ENCODE measurements at places on chromosomes 11 and 22. TPM values are rescaled to one million over a fixed set of nuclear protein-coding genes. Genes with fewer than 3 reads are reported as not detected.

GRCh38 chr11:45025716-45026492 lies 75.2 kb upstream of the TP53I11 start:
- peaks cover 50% of the 10 kb centered on the region for H3K27me3 ChIP-seq
- no peak for DNase-seq
- no peaks in the 10 kb centered on the region for H3K4me1 ChIP-seq
- H3K27ac ChIP-seq: no peak overlapping the region
- no peak overlapping the region for H3K4me3 ChIP-seq

DNA sequence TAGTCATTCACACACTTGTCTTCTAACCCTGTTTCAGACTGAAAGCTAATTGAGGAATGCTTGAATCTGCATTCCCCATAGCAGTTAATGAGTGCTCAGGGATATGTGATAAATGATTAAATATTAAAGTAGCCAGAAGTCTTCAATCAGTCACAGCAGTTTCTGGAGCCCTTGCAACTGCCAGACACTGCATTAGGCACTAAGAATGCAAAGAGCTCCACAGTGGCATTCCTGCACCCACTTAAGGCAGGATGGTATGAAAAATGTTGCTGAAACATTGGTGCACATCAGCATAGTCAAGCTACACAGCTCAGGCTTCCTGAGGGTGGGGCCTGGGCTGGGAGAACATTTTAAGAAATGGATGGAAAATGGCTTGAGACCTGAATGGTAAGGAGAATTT lies 6.5 kb downstream of the DTX4 start:
- no peaks in the 10 kb centered on the region for H3K27me3 ChIP-seq
- H3K27ac ChIP-seq: no peak overlapping the region
- H3K4me3 ChIP-seq: no peak overlapping the region

The RAB38 gene
- total RNA-seq: 12.7 TPM

GRCh38 chr11:121344824-121345223 lies 52.3 kb downstream of the SC5D start:
- no peak for DNase-seq
- no peaks in the 10 kb centered on the region for H3K36me3 ChIP-seq
- H3K27me3 ChIP-seq: peaks cover 94% of the 10 kb centered on the region
- H3K4me1 ChIP-seq: no peaks in the 10 kb centered on the region

The SIK3 gene
- total RNA-seq: 30.2 TPM

The PKDREJ gene
- not detected for total RNA-seq

DNA sequence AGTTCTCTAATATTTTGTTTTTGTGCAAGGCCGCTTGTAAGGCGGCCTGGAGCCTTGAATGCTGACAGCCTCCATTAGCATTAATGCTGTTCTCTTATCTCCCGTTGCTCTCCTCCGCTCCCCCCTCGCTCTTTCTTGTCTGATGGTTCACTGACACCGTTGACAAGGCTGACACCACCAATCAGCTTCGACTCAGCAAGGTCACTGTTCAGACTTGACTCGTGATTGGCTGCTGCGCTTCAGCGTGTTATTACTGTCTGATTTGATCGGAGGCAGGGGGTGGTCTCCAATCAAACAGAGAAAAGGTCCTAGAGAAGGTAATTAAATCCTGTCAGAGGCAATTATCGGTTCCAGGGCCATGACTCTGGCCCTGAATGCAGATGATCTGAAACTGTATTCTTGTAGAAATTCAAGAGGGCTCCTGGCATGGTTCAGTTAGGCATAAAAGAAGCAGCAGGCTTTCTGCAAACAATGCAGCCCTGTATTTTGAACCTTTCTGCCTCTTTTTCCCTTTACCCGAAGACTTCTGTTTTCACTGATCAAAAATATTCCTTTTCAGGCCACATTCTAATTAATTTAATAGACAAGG lies 49.3 kb upstream of the MPPED2 start:
- DNase-seq: no peak
- H3K36me3 ChIP-seq: no peaks in the 10 kb centered on the region
- peaks cover 10% of the 10 kb centered on the region for H3K27me3 ChIP-seq
- H3K4me3 ChIP-seq: no peak overlapping the region
- no peak overlapping the region for H3K27ac ChIP-seq

DNA sequence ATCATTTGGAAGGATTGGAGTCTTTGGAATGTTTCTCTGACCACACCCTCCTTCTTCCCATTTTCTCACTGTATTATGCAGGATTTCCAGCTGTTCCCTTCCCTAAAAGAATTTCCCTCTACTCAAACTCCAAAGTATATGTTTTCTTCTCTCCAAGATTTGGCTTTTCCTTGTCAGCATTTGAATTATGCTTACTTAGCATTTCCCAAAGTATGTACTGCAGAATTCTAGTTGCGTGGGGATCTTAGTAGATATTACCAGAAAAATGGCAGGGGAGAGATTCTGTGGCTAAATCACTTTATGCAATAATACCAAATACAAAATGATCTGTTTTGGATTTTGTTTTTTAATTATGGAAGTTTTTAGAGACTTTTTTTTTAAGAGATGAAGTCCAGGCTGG lies 142.3 kb downstream of the OR4C45 start:
- no peaks in the 10 kb centered on the region for H3K4me1 ChIP-seq
- H3K4me3 ChIP-seq: no peak overlapping the region
- no peak for DNase-seq
- no peak overlapping the region for H3K27ac ChIP-seq
- no peaks in the 10 kb centered on the region for H3K36me3 ChIP-seq
- H3K27me3 ChIP-seq: peaks cover 15% of the 10 kb centered on the region

The TSSK2 gene
- total RNA-seq: not detected

The LRRC4C gene
- total RNA-seq: not detected

DNA sequence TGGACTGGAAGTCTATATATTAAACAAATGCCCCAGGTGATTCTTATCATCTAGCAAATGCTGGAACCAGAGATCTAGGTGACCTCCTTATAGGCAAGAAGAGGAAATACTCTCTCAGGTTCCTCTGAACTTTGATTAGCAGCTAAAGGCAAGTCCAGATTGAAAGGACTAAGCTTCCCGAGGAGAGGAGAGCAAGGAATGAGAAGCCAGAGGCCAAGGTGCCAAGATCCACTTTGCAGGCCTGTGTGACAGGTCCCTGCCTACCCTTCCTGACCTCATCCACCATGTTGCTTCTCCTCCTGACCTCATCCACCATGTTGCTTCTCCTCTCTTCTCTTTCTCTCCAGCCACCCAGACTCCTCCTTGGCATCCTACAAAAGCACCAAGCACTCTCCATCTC lies 173.2 kb downstream of the LARGE1 start:
- H3K36me3 ChIP-seq: no peaks in the 10 kb centered on the region
- H3K27me3 ChIP-seq: no peaks in the 10 kb centered on the region
- H3K4me1 ChIP-seq: no peaks in the 10 kb centered on the region
- no peak overlapping the region for H3K27ac ChIP-seq

DNA sequence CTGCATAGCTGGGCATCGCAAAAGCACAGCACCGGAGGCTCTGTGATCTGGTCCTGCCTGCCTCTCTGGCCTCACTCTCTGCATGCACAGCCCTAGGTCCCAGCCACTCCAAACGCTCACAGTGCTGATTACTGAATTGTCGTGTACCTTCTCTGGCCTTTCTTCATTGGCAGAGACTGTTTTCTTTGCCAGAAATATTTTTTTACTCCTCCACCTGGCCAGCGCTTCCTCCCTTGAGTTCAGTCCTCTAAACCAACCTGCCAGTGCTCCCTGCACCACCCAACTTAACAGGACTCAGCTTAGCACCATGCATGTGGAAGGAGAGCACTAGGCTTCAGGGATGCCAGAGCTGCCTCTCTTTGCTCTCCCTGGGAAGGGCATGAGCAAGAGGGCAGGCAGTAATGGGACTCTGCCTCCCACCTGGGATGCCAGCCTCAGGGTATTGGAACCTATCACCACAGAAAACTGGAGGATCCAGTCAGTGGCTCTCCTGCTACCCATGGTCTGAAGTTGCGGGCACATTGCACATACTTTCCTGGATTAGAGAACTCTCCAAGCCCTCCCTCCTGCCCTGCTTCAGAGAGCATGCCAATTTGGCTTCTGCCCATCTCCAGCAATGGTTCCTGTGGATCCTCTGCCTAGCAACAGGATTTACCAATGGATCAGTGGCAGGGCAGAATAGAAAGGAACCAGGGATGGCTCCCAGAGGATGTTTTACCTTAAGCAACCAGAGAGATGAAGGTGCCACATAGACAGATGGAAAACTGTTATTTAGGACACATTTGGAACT lies 37.0 kb upstream of the GNAZ start:
- no peak overlapping the region for H3K4me3 ChIP-seq
- peaks cover 92% of the 10 kb centered on the region for H3K27me3 ChIP-seq
- no peak overlapping the region for H3K27ac ChIP-seq
- H3K36me3 ChIP-seq: no peaks in the 10 kb centered on the region

GRCh38 chr11:45225961-45226871 lies 59.9 kb downstream of the SYT13 start:
- H3K4me3 ChIP-seq: no peak overlapping the region
- peaks cover 76% of the 10 kb centered on the region for H3K27me3 ChIP-seq
- no peak for DNase-seq
- no peak overlapping the region for H3K27ac ChIP-seq

DNA sequence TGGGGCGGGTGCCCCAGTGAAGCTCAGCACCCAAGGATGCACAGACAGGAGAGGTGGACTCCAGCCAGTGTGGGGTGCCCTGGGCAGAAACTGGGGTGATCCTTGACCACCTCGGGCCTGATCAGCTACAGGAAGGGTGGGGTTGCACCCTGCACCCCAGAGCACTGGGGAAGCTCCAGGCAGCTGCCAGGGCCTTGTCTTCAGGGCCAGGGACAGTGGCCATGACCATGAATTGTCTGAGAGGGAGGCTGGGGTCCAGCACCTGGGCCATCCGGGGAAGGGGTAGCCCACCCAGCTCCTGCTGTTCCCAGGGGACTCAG lies 17.6 kb downstream of the IL17REL start:
- no peak for DNase-seq
- no peak overlapping the region for H3K4me3 ChIP-seq
- peaks cover 26% of the 10 kb centered on the region for H3K27me3 ChIP-seq
- no peaks in the 10 kb centered on the region for H3K36me3 ChIP-seq

DNA sequence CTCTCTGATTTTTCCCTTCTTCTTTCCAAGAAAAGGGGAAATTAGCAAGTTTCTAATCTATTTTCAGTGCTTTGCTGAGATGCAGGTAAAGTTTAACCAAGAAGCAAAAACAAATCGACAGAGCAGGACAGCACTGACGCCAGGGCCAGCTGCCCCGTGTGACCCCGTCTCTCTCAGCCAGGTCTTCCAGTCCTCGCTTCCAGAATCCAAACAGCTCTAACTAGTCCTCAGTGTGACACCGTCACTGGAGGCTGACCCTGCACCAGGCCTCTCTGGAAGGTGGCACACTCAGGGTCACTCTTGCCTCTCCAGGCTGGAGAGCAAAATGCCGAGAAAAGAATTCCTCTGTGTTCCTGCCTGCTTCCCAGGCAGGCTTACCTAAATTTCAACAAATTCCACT lies 44.8 kb downstream of the SHANK2 start:
- H3K27me3 ChIP-seq: no peaks in the 10 kb centered on the region
- H3K36me3 ChIP-seq: no peaks in the 10 kb centered on the region
- DNase-seq: no peak
- H3K4me3 ChIP-seq: no peak overlapping the region
- H3K27ac ChIP-seq: no peak overlapping the region

GRCh38 chr11:76632492-76632891 lies 38.1 kb downstream of the LRRC32 start:
- peaks cover 34% of the 10 kb centered on the region for H3K27me3 ChIP-seq
- no peaks in the 10 kb centered on the region for H3K4me1 ChIP-seq
- no peak for DNase-seq

DNA sequence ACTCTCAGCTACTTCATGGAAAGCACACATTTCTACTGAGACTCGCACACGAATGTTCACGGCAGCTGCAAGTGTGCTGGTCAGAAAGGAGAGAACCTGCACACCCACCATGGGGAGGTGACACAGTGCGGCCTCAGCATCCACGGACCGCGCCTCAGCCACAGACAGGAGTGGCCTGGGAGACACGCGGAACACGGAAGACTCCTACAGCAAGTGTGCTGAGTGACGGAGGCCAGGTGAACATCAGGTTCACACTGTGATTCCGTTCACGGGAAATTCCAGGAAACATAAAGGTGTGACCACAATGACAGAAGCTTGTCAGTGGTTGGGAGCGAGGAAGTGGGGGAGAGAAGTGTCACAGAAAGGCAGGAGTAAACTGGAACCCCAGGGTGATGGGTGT lies 13.3 kb upstream of the MOB2 start:
- no peak for DNase-seq
- H3K36me3 ChIP-seq: no peaks in the 10 kb centered on the region
- H3K4me3 ChIP-seq: no peak overlapping the region

GRCh38 chr11:41121600-41121999 lies 337.9 kb downstream of the LRRC4C start:
- no peaks in the 10 kb centered on the region for H3K27me3 ChIP-seq
- DNase-seq: no peak
- no peak overlapping the region for H3K27ac ChIP-seq
- no peaks in the 10 kb centered on the region for H3K36me3 ChIP-seq

Measured in PC-9 (cell line).